ENCODE measurements at places on chromosomes 4 and X.

DNA sequence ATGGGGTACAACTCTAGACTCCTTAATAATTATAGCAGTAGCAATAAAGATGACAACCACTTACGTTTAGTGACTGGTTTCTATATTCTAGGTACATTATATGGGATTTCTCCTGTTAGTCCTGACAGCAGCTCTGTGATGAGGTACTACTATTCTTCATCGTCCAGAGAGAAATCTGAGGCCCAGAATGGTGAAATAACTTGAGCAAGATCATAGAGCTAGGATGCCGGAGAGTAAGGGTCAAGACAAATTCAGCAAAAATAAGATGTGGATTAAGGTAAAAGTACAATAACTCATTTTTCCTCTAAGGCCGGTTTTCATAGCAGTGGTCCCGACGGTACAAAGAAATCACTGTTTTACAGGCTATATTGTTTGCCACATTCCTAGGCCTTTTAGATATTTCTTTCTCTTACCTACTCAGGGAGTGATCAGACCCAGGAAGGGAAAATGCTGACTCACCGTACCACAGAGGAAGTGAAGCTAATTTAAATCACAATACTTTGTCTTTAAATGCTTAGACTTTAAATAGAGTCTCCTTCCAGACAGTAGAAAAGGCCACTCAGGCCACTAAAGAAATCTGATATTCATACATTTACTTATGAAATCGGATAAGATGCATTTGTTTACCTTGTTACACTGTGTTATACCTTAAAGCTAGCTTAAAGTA is 2023.0 kb upstream of the AGA start:
- no peak for DNase-seq

GRCh38 chrX:7389576-7389975 is 241.6 kb upstream of the PUDP start:
- no peak for DNase-seq

- no peak for DNase-seq
These were observed at the start of gene STARD8 for GRCh38 chrX:68647156-68647957. TSS of gene STARD8 (plus strand) at chrX:68647666. CDS start at chrX:68647883, 217 bp downstream.

DNA sequence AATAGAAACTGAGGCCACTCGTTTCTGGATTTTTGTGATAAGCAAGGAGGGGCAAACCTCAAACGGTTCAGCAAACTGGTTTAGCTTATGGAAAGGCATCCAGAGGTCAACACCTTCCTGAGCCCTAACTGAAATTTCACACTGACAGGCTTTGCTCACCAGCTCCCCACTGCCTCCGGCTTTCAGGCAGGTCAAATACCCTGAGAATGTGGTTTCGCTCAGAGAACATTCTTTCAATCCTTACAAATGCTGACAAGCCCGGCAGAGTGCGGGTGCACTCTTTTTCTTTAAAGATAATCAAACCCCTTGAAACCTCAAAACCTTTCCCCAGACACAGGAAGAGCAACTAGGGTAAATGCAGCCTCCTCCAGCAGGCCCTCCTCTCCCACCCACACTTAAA is 41.5 kb downstream of the CD40LG start:
- no peak for DNase-seq

DNA sequence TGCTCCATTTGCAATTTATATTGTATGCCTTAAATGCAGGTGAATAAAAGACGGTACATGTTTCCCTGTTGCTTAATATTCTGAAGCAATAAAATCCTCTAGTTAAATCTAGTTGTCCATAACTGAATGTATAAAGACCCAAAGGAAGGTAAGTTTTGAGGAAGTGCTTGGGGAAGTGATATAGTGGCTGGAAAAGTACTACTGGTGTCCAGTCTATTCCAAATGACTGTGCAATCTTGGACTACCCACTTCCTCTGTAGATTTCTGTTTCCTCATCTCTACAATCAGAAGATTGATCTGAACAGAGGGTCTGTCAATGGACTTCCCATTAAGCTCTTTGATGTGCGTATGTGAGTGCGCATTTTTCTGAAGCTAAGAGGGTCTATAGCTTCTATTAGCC is 17.0 kb downstream of the SNCA start:
- no peak for DNase-seq

DNA sequence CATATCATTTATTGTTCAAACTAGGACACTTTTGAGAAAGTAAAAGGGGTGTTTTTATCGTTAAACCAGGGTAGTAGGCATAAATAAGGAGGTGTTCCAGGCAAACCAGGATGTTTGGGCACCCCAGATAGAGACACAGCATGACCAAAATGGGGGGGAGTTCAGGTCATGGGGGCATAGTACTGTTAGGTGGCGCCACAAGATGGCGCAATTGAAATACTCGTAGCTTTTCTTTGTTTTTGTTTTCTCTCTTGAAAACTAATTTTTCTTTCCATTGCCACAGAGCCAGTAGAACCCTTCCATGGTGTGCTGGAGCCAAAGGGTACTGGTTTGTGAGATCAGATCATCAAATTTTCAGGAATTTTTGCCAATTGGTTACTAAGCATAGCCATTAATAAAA is 283.4 kb downstream of the BCOR start:
- peak; percentile 16 for DNase-seq

DNA sequence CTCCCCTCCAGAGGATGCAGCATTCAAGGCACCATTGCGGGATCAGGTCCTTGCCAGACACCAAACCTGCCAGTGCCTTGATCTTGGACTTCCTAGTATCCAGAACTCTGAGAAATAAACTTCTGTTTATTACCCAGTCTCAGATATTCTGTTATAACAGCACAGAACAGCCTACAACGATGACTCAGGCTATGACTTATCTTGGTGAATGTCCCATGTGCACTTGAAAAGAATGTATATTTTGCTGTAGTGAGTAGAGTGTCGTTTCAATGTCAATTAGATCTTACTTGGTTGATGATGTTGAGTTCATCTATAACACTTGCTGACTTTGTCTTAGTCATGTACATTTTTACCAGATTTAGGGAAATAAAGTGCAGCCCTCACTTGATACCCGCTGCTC is 34.5 kb upstream of the PGRMC1 start:
- DNase-seq = no peak

DNA sequence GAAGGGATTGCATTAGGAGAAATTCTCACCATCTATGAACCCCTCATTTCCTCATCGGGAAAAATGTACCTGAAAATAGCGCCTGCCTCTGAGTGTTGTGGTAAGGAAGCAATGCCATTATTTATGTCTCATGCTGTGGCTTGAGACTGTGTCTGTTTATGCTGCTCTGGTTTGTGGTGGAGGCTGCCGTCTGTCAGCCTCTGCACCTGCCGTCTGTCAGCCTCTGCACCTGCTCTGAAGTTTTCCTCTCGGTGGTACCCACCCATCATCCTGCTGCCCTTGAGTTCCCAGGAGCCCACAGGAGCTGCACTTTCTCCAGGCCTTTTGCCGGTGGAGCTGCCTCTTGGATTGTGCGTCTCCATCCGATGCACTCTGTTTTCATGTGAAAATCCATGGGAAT is 68.5 kb upstream of the PPP2R3B start:
- DNase-seq = no peak

DNA sequence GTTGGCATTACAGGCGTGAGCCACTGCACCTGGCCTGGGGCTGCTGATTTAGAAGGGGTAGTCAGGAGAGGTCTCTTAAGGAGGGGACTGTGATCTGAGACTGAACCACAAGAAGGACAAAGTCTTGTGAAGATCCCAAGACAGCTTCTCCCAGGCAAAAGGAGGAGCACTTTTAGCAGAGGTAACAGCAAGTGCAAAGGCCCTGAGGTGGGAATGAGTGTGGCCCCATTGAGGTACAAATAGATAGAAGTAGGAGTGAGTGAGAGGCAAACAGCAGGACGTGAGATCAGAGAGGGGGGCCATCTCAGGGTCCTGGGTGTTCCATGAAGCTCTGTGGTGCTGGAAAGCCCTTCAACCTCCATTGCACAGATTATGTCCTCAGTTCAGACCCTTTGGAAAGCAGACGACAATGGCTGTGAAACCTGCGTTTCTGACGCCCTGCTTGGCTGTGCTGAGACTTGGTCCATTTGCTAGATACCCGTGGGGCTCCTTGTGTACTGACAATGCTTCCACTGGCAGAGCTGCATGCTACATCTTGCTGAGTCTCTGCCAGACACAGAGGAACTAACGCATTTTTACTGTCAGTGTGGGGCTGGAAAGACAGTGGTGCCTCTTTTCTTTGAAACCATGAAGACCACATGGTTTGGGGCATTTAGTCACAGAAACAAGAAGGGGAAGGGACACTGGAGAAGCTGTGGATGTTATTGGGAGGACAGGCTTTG is 1.3 kb upstream of the CCKAR start:
- DNase-seq = no peak

DNA sequence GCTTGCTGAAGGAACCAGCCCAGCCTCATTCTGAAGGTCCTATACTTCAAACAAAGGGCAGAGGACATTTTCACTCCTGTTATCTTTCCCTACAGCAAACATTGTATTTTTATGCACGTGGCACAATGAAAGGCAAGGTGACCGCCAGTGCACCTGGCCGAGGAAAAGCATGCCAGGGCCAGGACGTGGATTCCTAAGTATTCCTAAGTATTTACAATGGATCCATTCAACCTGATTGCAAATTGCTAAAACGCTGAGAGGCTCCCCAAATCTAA is 127.9 kb upstream of the FTHL17 start:
- DNase-seq = no peak

DNA sequence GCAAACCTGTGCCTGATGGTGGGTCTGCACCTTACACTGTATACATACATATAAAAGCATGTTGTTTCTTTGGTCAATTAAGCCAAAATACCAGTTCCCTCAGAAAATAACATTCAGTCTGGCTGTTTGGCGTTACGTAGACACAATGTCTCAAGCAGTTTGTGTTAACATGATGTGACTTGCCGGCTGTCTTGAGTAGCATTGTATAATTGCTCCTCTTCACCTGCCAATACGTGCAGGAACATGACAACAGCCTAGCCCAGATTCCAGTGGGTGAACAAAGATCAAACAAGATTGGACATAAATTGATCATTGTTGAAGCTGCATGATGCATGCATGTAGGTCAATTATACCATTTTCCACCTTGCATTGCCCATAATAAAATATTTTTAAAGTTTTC is 102.3 kb downstream of the F11 start:
- DNase-seq = no peak

DNA sequence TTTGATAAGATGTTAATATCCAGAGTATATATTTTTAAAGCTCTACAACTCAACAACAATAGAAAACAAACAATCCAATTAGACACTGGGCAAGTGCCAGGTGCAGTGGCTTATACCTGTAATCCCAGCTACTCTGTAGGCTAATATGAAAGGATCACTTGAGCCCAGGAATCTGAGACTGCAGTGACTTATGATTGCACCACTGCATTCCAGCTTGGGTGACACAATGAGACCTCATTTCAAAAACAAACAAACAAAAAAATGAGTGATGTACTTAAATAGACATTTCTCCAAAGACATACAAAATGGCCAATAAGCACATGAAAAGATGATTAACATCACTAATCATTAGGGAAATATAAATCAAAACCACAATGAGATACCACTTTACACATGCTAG is 356.8 kb upstream of the PCDH10 start:
- no peak for DNase-seq

DNA sequence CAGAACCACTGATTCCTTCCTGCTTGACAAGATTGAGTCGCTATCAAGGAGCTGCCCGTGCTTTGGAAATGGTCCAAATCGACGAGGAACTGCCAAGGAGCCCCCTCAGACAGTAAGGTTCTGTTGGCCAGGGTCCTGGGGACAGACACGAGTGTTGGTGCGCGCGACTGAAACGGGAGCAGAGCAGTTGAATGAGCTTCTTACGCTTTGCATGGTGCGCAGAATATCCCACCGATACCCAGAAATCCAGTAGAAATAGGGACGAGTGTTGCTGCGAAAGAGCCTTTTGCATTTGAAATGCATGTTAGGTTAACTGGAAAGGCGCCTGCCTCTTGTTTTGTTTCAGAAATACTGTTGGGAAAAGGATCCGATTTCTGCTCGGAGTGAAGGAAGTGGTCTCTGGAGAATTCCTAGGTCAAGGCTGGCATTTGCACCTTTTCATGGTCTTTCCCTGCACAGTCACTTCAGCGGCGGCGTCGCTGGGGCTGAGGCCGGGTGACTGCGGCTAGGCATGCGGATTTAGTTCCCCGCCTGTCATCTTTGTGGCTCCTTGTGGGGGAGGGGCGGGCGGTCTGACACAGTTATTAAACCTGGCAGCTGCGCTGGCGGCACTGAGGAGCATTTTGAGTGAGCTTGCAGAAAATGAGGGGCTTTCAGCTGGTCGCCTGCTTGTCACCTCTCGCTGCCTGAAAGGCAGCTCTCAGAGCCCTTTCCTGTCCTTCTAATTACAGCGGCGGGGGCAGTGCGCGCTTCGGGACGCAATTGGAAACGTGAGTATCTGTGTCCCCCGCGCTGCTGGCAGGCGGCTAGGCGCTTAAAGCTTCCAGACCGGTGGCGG is 51.5 kb upstream of the TRIM2 start:
- peak; percentile 53 for DNase-seq

GRCh38 chrX:77960567-77960966 is 8.9 kb downstream of the PGAM4 start:
- no peak for DNase-seq

DNA sequence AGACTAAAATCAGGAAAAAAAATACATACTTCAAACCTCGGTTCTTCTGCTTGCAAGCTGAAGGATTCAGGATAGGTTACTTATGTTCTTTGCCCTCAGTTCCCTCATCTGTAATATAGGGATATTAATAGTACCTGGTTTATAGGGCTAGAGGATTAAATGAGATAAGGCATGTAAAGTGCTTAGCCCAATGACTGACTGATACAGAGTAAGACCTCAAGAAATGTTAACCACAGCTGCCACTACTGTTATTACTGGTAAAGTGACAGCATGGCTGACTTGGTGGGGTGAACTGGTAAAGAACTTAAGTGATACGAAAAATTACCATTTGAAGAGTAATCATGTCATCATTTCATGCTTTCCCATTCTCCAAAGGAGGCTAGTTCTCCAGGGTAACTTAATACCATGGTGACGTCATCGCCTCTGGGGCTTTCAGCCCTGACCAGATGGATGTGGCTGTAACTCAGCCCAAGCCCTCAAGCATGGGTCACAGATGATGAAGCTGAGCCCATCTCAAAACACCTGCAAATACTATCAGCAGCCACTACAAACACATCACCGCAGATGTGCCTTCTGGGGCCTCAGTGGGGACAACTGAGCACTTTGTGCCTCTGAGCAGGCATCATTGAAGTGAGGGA is 44.5 kb upstream of the SCML1 start:
- DNase-seq = no peak

- no peak for DNase-seq
These were observed 160.8 kb downstream of the DKK2 start for GRCh38 chr4:106875340-106875739.

GRCh38 chr4:158857951-158858350 is 89.1 kb downstream of the FNIP2 start:
- no peak for DNase-seq

DNA sequence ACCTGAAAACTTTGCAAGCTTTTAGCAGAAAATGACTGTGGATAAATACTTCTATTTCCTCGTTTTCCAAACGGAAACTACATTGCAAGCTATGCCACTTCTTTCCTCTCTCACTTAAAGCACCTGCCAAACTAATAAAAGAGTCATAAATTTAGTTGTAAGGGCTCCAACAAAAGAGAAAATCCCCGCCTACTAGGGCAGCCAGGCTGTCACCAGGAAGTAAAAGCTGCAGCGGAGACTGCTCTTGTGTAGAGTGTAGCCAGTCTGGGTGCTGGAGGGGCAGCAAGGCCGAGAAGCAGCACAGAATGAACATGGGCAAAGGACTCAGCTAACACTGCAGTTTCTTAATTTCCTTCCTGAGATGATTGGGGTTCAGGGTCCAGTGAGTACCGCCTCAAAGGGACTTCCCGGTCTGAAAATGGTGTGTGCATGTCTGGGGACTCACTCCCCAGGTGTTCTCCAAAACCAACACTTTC is 89.3 kb upstream of the MAML3 start:
- DNase-seq = no peak
